ENCODE measurements at places on chromosomes 2 and 18. TPM values are rescaled to one million over a fixed set of nuclear protein-coding genes. Genes with fewer than 3 reads are reported as not detected.

GRCh38 chr2:47741101-47741500 is 41.8 kb upstream of the MSH6 start:
- no peak for DNase-seq

DNA sequence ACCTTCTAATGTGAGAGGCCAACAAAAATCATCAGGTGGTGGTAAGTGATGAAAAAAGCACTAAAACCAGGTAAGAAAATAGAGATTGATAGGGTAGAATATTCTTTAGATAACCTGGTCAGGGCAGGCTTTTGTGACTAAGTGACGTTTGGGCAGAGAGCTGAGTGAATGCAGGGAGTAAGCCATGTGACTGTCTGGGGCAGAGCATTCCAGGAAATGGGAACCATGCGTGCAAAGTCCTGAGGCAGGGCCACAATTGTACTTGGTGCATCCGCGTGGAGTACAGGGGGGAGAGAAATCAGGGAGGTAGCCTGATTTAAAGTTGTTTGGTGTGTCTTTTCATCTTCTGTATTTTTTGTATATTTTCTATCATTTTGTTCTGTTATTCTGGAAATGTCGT is 102.5 kb downstream of the LYPD6B start:
- no peak for DNase-seq

- no peak for DNase-seq
Measured at GRCh38 chr2:69077252-69077950, 64.4 kb downstream of the ANTXR1 start.

Gene PJVK
- total RNA-seq, result 2.1 TPM

DNA sequence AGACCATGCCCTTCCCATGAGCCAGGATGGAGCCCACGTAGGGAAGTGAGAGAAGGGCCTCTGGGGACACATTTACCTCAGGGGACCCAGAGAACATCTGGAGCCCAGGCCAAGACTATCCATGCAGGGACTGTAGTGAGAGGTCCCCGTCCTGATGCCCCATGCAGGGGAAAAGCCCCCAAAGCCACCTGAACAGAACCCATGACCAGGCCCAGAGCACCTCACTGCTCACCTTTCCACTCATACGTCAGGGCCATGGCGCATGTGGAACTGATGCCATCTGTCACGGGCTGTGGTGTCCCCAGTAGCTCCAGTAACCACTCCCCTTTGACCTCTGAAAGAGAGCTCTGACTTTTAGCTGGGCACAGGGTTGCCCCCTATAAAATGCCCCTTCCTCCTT is 106.5 kb upstream of the TEX51 start:
- DNase-seq, result no peak

GRCh38 chr2:149562324-149562723 is 25.3 kb downstream of the MMADHC start:
- no peak for DNase-seq

DNA sequence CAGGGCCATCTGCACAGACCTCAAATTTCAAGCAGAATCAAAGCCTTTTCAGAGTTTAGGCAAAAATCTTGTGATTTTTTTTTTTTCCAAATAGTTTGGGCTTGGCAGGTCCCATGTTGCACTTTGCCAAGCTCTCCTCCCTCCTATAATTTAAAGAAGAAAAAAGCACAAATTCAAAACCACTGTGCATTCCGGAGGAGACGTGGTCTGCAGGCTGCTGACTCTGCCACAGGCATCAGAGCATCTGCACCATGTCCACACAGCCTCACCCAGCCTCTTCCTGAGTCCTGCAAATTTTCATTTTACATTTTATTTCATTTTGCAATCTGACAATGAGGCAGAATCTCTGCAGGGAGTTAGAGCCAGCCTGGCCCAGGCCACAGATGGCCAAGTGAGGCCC is 15.7 kb upstream of the GPC1 start:
- no peak for DNase-seq

- DNase-seq, result no peak
Measured at GRCh38 chr18:54926593-54927325, 32.5 kb downstream of the CCDC68 start.

All from naive thymus-derived CD4-positive, alpha-beta T cell (primary cell).